Activated T-helper 9 cell treated with anti-CD3 and anti-CD28 coated beads, Interleukin-2, amount 50 U/mL, for 16 hours (primary cell): ENCODE measurements at places on chromosomes 7 and 10.

GRCh38 chr10:112807013-112807412 is 143.0 kb upstream of the TCF7L2 start:
- DNase-seq = no peak

GRCh38 chr7:28018020-28018419 is 162.6 kb downstream of the JAZF1 start:
- DNase-seq = no peak

- no peak for DNase-seq
Measured at GRCh38 chr10:114545071-114545470, 113.0 kb downstream of the ABLIM1 start.

GRCh38 chr10:29186221-29186620 is 102.6 kb upstream of the LYZL1 start:
- no peak for DNase-seq

DNA sequence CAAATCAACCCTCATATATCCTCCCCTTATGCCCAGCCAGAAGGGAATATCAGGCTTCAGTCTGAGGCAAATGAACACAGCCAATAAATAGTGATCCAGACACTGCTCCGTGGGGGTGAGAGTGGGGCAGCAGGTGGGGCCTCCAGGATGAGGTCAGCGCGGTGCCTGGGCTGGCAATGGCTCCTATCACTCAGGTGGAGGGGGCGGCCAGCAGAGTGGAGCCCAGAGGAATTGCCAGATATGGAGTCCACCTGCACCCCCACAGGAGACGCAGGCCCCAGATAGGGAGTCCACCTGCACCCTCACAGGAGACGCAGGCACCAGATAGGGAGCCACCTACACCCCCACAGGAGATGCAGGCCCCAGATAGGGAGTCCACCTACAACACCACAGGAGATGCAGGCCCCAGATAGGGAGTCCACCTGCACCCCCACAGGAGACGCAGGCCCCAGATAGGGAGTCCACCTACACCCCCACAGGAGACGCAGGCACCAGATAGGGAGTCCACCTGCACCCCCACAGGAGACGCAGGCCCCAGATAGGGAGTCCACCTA is 78.0 kb upstream of the PPP2R2D start:
- no peak for DNase-seq

- no peak for DNase-seq
Measured at GRCh38 chr10:30781670-30782121, 152.1 kb upstream of the LYZL2 start.

DNA sequence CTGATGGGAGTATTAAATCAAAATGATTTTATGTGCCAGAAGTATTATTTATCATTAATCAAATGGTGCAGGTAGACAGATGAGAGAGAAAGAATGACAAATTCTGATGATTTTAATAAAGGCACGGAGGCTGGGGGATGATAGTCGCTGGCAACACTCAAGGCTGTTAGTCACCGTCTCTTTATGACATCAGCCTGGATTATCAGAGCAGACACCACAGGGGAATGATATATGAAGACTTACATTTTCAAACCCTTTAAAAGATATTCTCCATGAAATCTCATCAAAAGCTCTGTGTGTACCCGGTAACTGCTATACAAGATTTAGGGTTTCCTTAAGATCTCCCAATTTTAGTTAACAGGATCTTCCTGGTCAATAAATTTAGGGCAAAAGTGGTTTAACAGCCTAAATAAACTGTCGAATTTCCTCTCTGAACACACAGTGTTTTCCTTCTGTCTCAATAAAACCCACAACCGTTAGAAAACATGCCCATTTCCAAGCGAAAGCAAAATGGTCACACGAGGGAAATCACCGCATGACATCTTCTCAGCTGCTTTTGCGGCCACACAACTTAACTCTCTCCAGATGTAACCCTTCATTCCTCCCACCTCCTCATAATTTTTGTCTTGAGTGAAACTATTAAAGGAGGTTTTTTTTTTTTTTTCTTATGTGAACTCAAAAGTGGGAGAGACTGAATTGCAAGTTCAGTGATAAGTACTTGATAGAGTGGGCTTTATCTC is 133.2 kb upstream of the FAM171A1 start:
- no peak for DNase-seq

GRCh38 chr7:20737840-20738448 is 48.7 kb downstream of the SP8 start:
- no peak for DNase-seq

DNA sequence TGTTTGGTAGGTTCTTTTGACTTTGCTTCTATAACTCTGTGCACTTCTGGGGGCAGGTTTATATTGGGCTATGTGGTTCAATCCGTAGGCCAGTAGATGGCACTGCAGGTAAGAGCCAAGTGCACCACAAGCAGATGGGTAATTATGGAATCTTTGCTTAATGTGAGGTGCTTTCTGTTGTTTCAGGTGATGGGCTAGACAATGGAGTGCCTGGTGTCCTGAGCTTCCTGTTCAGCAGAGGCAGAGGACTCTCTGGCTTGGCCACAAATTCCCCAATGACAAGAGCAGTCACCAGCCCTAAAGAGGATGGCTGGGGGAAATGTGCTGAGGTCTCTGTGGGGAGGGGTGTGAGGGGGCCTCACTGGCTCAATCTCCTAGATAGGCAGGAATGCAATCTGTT is 455.0 kb downstream of the CCSER2 start:
- DNase-seq = no peak

GRCh38 chr7:2373124-2373556 is 18.5 kb downstream of the EIF3B start:
- DNase-seq = no peak

- no peak for DNase-seq
Measured at GRCh38 chr7:102258073-102258748, 28.5 kb upstream of the SH2B2 start.

- DNase-seq = no peak
Measured at GRCh38 chr7:21887779-21888178, 57.9 kb downstream of the CDCA7L start.

DNA sequence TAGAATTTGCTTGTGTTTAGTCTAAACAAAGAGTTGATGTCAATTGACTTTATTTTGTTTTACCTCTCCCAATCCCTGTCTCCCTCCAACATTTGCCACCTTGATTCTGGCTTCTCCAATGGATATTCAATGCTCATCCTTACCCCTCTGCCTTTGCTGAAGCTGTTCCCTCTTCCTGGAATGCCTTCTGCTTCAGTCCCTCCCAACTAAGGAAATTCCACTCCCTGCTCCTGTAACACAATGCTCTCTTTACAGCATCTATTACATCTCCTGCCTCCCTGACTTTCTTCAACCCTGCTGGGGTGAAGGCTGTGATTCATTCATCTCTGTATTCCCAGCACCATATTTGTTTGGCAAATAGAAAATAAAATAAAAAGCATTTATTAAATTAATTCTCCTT is 34.5 kb upstream of the TAC1 start:
- DNase-seq = no peak

GRCh38 chr10:24872049-24872789 is 80.2 kb downstream of the PRTFDC1 start:
- DNase-seq = no peak

DNA sequence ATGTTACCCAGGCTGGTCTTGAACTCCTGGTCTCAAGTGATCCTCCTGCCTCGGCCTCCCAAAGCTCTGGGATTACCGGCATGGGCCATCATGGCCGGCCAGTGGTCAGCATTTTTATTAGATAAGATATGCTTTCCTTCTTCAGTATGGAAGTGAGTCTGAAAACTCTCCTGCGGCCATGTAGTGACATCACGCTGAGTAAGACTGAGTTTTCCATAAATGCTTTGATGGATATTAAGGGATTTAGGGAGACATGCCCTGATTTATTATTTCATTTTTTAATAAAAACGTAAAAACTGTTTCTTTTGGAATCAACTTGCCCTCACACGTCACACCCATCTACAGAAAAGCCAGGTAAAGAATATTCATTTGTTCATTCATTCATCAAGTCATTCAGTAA is 48.4 kb downstream of the DYNC1I1 start:
- no peak for DNase-seq

DNA sequence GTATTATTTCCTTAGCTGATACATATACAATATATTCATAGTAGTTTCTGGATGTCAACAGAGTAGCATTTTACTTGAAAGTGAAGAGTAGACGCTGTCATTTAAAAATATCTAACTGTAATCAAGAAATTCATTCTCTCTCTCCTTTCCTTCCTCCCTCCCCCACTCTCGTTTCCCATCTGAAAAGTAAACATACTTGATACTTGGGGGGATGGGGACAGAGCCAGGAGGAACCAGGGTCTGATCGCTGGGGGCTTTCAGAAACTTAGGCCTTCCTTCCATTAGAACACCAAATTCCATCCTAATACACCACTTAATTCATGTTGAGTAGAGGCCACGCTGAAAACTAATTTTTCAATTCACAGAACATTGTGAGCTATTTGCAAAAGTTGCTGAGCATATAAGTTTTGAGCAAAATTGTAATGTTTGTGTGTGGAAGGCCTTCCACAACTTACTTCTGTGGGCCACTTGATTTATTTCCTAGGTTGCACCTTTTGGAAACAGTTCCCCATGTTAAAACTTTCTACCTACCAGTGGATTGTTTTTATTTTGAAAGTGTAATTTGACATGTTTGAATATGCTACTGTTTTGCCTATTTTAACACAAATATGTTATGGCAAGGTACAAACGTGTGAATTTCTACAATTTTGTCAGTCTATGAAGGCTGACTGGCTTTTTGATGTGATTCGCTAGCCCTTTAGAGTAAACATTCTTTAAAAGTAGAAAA is 35.2 kb downstream of the CNPY1 start:
- no peak for DNase-seq

- DNase-seq = no peak
Measured at GRCh38 chr10:86961481-86962091, 3.2 kb downstream of the SNCG start.

DNA sequence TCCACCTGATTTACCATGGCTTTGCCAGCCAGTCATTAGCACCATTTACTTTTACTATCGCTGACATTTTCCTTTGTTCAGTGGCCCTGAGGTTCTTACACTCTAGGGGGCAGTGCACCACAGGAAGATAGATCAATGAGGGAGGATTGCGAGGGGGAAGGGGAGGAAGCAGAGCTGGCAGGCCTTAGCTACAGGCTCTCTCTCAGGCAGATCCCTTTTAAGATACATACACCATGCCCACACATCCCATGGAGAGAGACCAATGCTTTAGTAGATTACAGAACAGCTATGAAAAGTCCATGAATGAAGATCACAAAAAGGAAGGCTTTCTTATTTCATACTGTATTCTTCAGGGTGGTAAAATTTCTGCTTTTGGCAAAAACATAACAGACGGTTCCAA is 47.4 kb downstream of the DENND11 start:
- DNase-seq = peak; percentile 11

DNA sequence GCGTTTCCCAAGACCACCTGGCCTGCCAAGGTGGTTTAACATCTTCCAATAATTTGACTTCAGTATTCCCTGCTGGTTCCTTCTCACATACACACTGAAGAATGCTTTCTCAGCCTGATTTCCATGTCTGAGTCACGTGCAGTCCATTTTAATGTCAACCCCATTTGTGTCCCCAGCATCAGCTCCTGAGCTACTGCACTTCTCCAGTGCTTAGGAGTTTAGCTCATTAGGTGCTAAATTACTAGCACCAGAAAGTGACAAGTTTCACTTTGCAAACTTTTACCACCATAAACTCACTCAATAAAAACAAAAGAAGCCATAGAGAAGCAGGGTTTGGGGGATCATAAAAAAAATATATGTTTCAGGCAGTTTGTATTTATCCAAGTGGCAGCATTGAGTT is 279.3 kb upstream of the SORCS1 start:
- no peak for DNase-seq

- DNase-seq = no peak
Measured at GRCh38 chr10:83545901-83546391, 593.4 kb upstream of the GHITM start.

DNA sequence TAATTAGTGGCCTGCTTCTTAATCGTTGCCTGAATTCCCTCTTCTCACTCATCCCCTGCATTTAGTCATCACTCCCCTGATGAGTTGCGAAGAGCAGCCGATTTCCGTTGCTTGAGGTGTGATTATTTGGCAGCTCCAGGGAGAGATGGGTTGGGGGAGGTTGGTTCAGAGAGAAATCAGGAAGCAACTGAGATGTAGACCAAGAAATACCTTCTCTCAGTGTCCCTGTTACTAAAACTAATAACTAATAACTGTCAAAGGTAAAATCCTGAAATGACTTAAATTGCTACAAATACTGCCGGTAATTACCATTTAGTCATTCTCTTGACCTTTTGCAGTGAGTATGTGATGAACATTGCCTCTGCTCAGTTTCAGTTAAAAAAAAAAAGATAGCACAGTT is 76.9 kb downstream of the ELMO1 start:
- no peak for DNase-seq

GRCh38 chr7:148924011-148924410 is 39.9 kb upstream of the EZH2 start:
- no peak for DNase-seq

DNA sequence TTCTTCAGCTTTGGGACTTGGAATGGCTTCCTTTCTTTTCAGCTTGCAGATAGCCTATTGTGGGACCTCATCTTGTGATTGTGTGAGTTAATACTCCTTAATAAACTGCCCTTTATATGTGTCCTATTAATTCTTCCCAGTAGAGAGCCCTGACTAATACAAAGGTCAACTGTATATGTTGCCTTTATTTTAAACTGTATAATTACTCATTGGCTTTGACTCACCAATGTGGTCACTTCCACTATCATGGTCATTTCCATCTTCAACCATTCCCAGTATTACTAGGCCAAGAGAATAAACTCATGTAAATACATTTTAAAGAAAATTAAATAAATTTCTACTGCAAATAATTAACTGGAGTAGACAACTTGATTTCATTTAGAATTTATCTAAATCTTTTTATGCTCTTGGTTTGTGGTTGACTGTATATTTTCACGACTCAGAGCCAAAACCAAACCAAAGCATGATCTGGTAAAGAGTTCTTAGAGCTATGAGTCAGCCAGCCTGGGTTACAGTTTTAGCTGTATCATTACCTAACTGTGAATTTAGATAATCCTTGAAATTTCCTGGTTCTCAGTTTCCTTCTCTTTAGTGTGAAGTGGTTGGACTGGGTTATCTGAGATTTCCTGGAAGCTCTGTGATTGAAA is 188.4 kb downstream of the PPP1R3A start:
- no peak for DNase-seq

DNA sequence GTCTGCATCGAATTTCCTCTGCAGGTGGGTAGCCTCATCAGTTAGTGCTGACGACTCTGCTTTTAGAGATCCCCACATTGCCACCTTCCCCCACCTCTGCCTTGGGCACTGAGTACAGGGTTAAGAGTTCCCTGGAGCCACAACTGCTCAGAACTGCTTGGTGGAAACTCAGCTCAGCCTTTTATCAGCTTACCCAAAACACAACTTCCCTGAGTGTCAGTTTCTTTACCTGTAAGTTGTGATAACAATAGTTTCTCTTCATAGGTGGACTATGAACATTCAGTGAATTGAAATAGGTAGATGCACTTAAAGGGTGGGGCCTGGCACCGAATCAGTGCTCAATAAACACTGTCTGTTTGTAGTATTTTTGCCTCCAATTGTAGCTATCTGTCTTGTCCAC is 11.3 kb downstream of the ASB13 start:
- no peak for DNase-seq

DNA sequence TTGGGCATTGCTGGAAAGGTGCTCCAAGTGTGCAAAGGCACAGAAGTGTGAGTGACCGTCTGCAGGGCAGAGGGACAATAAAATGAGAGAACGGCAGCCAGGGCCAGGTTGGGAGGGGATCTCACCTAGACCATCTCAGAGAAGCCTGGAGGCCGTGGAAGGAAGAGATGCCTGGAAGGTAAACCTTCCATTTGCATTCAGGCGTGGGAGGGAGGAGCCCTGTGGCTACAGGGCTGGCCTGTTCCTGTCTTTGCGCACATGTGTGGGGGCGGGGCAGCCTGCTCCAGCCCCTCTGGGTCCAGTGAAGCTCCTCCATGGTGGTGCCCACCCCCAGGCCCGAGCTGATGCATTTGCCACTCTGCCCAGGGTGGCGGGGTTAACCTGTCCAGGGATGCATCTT is 473.6 kb upstream of the MGMT start:
- no peak for DNase-seq
